ENCODE measurements at places on chromosomes 4 and X.
A peak's percentile ranks its signal among the peaks of the same experiment; 100 is the strongest.

DNA sequence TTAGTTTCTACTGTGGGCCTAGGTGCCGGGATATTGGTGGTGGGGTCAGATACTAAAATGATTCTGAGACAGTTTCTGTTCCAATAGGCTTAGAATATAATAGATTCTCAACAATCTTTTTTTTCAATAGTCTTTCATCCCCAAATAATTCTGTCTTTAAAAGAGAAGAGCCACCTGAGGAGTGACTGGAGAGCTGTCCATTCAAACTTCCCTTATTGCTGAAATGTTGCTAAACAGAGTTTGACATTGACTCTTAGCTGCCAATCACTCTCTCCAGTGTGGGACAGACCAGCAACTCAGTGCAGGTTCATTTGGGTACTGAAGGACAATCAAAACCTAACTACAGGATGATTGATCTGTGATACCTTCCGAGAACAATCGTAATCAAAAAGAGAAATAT lies 12.4 kb upstream of the ADH7 start:
- no peak for DNase-seq

GRCh38 chr4:5770051-5770450 lies 59.0 kb downstream of the EVC start:
- no peak for DNase-seq

DNA sequence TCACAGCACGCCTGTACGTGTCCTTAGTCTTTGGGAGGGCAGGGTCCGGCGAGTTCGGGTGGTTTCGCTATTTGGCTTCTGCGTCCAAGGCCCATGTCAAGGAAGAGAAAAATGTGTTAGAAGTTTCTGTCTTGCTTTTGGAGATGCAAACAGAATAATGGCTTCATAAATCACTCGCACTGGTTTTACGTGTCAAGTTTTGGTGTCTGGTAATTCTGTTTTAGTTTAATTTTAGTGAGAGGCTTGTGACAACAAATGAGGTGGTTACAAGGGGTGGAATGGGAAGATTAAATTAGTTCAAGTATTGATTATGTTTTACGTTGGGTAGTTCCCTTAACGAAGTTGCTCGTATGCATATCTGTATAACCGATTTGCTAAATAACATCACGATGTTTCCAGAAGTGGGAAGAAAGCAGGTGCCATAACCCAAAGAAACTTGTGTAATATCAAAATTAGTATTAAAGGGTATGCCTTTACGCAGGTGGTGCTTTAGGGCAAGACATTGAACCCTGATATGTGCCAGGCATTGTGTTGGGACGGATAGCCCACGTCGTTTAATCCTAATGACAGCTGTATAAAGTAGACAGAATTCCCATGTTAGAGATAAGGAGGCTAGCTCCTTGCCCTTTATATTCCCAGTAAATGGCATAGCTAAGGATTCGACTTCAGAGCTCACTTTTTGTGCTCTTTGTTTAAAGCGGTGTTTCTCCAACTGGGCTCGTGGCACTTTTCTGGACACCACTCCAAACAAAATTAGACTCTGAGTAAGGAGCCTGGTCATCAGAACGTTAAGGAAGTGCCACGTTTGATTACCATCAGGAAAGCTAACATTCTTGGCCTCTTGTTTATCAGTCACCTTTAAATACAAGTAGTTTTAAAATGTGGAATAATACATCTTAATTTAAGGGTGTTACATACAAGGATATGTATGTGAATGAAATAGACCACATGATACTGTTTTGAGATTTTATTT lies 843 bp downstream of the RPL34 start:
- no peak for DNase-seq

DNA sequence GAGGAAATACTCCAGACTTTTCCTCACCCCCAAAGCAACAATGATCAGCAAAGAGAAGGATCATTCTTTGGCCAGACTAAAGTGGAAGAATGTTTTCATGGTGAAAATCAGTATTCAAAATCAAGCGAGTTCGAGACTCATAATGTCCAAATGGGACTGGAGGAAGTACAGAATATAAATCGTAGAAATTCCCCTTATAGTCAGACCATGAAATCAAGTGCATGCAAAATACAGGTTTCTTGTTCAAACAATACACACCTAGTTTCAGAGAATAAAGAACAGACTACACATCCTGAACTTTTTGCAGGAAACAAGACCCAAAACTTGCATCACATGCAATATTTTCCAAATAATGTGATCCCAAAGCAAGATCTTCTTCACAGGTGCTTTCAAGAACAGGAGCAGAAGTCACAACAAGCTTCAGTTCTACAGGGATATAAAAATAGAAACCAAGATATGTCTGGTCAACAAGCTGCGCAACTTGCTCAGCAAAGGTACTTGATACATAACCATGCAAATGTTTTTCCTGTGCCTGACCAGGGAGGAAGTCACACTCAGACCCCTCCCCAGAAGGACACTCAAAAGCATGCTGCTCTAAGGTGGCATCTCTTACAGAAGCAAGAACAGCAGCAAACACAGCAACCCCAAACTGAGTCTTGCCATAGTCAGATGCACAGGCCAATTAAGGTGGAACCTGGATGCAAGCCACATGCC lies 89.7 kb downstream of the TET2 start:
- DNase-seq, result no peak

DNA sequence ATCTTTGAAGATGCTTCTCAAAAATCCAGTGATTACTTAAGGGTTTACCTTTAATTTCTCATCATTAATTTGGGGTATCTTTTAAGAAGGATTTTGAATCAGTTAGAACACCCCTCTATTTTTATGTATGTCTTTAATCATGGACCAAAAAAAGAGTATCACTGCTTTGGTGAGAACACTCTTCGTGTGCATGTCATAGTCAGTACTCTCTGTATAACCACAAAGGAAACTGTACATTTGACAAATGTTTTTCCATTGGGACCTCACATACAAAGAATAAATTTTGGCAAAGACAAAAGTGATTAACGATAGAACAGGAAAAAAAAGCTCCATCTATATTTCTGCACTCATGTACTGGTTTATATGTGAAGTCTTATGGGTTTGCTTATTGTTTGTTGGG lies 31.3 kb downstream of the FAM241A start:
- DNase-seq, result no peak

DNA sequence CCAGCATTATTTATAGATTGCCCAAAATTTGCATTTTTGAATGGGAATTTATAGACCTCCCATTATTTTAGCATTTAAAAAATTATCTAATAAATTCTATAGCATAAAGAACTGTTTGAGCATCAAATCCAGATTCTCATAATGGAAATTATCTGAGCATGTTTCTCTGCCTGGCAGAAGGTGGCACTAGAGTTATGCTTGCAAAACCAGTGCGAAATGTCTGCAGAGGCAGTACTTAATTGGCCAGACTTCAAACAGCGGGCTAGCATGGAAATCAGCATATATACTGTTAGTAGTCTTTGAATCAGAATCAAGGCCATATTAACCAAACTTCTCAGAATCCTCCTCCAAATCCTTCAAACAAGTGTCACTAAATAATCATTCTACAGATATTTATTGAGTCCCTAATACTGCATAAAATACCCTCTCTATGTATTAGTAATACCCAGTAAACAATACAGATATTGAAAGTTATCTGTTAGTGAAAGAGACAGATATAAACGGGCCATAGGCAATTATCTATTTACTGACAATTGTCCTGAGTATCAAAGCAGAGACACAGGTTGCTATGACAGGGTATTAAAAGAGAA lies 78.7 kb upstream of the DCLK2 start:
- DNase-seq, result no peak

- DNase-seq, result peak; percentile 15
Measured at GRCh38 chrX:150587585-150588503, 19.4 kb downstream of the MTM1 start.

DNA sequence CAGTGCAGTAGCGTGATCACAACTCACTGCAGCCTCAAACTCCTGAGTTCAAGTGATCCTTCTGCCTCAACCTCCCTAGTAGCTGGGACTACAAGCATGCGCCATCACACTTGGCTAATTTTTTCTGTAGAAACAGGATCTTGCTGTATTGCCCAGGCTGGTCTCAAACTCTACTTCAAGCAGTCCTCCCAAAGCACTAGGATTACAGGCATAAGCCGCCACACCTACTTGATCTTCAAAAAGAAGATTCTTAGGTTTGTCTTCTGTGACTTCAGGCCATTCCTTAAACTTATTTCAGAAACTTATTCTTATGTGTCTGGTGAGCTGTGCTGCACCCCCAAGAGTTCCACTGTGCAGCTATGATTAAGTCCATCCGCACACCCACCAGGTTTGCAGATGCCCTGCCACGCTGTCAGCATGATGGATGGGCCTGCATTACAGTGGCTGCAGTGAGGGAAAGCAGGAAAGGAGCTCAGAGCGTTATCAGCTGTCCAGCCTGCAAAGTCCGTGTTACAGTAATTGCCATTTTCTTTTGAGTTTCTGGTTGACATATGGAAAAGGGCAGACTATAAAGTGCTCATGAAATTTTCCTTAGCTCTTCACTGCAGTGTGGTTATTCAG lies 146.6 kb downstream of the AASDH start:
- no peak for DNase-seq

GRCh38 chrX:129652565-129653169 lies 2.1 kb downstream of the APLN start:
- no peak for DNase-seq

DNA sequence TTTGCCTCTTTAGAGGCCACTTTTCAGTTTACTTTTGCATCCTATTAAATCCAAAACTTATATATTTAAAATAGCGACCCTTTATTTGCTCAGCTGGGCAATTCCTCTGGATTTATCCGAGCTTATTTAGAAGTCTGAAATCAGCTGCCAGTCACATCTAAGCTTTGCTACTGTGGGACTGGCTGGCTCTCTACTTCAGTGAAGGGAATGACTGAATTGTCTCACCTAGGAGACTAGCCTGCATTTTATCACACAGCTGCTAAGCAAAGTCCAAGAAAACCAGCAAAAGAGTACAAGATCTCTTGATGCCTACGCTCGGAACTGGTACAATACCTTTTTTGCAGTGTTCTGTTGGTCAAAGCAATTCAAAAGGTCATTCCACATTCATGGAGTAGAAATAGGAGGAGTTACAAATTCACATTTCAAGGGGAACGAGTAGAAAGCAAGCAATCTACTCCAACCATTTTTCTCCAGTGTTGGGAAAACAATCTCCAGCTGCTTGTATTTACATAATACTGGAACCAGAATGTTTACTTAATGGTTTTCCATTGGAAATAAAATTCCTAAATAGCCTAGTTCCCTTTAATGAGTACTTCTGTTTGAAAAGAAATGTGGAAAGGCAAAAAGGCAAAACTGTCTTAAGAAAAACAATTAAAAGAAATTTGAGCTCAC lies 160.2 kb downstream of the MAGEB5 start:
- DNase-seq, result no peak

Measured in stimulated activated CD8-positive, alpha-beta memory T cell treated with anti-CD3 and anti-CD28 coated beads, Interleukin-4, amount 100 ng/mL, for 4 hours (primary cell).